A172 (cell line): ENCODE measurements at places on chromosomes 1 and 21. TPM values are rescaled to one million over a fixed set of nuclear protein-coding genes. Genes with fewer than 3 reads are reported as not detected.

Gene PROK1
- total RNA-seq, result not detected in 2 replicates

Gene C1orf185
- not detected in 2 replicates for total RNA-seq

Gene KCNH1
- 5.3 and 6.9 TPM in 2 replicates for total RNA-seq

Gene TMIGD3
- total RNA-seq, result not detected in 2 replicates

Gene LYSMD1
- total RNA-seq, result 19.6 and 21.6 TPM in 2 replicates

Gene MAP3K21
- total RNA-seq, result 5.9 and 8.7 TPM in 2 replicates

Gene C1orf94
- total RNA-seq, result not detected in 2 replicates

Gene NPR1
- 0.16 and 1.4 TPM in 2 replicates for total RNA-seq

Gene JAM2
- 3.7 and 4.2 TPM in 2 replicates for total RNA-seq

Gene HSD17B7
- 23.0 and 29.7 TPM in 2 replicates for total RNA-seq

Gene OPRD1
- not detected in 2 replicates for total RNA-seq

Gene HIVEP3
- 5.1 and 7.9 TPM in 2 replicates for total RNA-seq

Gene AIRE
- not detected in 2 replicates for total RNA-seq

Gene MSTO1
- 34.3 and 42.7 TPM in 2 replicates for total RNA-seq

Gene CYP4Z1
- not detected in 2 replicates for total RNA-seq

Gene OR2L8
- not detected in 2 replicates for total RNA-seq

Gene S100A7A
- not detected in 2 replicates for total RNA-seq

Gene SYT11
- total RNA-seq, result 63.9 and 64.5 TPM in 2 replicates

Gene C1orf116
- 0.31 and 1.4 TPM in 2 replicates for total RNA-seq

Gene ACTL8
- total RNA-seq, result not detected in 2 replicates

Gene RCSD1
- total RNA-seq, result 0.29 and 0.36 TPM in 2 replicates

Gene PTAFR
- total RNA-seq, result not detected in 2 replicates

Gene LCE2B
- total RNA-seq, result not detected in 2 replicates

Gene TMEM125
- total RNA-seq, result not detected in 2 replicates

Gene HES3
- not detected in 2 replicates for total RNA-seq

Gene SLC35F3
- not detected in 2 replicates for total RNA-seq

Gene SMPDL3B
- total RNA-seq, result 1.5 TPM in 1 of 2 replicates, not detected in the other

Gene PLA2G2F
- total RNA-seq, result not detected in 2 replicates

Gene B4GALT3
- 59.5 and 61.1 TPM in 2 replicates for total RNA-seq

Gene OR2T2
- total RNA-seq, result not detected in 2 replicates

Gene WNT4
- 0.03 TPM in 1 of 2 replicates, not detected in the other for total RNA-seq

Gene DLGAP3
- total RNA-seq, result 0.72 TPM in 1 of 2 replicates, not detected in the other

Gene PLEKHN1
- 0.62 and 0.93 TPM in 2 replicates for total RNA-seq

Gene DNALI1
- total RNA-seq, result not detected in 2 replicates
